Liver (tissue), 10 donors: ENCODE measurements at places on chromosomes 16 and 17.

GRCh38 chr17:73770849-73771229 is 126.6 kb upstream of the SDK2 start:
- no peak for DNase-seq

DNA sequence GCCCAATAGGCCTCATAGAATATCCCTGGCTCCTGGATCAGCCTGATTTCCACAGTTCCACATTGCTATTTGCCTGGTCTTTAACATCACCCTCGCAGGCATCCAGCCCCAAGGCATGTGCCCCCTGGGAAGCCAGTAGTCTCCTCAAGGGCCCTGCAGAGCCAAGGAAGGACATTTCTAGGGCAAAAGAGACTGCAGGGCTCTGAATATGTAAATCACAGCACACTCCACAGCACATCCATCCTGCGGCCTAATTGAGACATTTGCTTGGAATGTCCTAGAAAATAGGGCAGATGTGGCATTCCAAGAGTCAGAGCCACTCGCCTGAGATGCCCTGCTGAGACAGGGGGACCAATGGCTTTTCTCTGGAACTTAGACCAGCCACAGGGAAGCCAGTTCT is 11.4 kb upstream of the C16orf78 start:
- no peak for DNase-seq

GRCh38 chr17:77909816-77910215 is 48.7 kb upstream of the TNRC6C start:
- no peak for DNase-seq

DNA sequence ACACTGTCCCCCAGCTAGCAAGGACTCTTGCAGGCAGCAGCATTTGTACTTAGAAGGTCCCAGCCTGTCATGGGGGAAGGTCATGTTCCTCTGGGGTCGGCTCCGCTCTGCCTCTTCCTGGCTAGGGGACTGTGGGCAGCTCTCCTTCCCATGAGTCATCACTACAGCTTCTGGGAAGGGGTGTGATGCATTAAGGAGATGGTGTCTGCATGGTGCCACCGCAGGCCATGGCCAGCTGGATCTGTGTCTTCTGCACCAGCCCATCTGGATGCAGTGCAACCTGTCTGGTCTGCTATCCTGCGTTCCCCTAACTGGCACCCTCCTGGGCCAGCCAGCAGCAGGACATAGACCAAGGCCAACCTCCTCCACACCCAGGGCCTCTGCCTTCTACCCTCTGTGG is 6.3 kb downstream of the STARD3 start:
- no peak for DNase-seq

DNA sequence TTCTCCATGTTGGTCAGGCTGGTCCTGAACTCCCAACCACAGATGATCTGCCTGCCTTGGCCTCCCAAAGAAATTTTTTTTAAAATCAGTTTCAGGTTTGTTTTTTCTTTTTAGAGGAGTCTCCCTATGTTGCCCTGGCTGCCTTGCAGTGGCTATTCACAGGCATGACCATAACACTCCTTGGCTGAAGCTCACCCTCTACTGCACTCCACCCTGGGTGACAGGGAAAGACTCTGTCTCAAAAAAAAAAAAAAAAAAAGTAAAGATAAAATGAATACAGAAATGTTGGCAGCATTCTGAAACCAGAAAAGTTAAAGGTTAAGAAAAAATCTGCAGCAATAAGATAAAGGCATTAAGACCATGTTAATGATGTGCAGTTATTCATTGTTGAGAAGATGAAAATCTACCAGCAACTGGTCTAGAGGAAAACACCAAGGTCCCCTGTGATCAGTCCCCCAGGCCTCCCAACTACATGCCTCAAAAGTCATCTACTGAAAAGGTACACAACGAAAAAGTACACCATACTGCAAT is 15.1 kb downstream of the YWHAE start:
- no peak for DNase-seq

- DNase-seq: no peak
Observed at GRCh38 chr17:49069585-49070273, 62.8 kb upstream of the B4GALNT2 start.

DNA sequence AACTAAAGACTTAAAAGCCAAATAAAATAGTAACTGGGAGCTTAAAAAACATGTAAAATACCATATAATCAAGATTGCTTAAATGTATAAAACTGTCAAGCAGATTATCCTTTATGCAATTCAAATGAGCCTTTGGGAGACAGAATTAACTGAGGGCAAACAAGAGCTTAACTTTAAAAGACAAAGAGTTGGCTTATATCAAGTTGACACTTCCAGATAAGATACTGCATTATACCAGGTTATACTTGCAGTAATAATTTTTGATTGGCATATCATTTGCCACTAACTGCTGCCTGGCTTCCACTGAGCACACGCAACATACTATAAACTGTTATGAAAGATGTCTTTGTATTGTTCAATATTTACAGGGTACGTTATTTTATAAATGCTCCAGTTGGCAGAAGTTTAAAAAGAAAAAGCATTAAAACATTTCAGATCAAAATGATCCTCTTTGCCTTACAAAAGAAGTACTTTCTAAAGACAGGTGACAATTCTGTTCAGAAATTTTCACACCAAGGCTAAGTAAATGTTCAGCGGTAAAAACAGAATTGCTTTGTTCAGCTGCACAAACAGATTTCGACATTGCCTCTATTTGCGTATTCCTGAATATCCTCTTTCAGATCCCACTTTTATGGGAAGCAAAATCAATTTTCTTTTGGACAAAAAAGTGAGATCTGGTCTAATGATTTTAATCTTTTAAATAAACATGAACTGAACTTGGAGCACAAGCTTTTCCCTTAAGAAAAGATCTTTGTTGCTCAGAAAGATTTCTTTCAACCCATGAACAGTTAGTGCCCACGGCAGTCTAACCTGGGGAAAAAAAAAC is 50.7 kb downstream of the TOX3 start:
- no peak for DNase-seq

DNA sequence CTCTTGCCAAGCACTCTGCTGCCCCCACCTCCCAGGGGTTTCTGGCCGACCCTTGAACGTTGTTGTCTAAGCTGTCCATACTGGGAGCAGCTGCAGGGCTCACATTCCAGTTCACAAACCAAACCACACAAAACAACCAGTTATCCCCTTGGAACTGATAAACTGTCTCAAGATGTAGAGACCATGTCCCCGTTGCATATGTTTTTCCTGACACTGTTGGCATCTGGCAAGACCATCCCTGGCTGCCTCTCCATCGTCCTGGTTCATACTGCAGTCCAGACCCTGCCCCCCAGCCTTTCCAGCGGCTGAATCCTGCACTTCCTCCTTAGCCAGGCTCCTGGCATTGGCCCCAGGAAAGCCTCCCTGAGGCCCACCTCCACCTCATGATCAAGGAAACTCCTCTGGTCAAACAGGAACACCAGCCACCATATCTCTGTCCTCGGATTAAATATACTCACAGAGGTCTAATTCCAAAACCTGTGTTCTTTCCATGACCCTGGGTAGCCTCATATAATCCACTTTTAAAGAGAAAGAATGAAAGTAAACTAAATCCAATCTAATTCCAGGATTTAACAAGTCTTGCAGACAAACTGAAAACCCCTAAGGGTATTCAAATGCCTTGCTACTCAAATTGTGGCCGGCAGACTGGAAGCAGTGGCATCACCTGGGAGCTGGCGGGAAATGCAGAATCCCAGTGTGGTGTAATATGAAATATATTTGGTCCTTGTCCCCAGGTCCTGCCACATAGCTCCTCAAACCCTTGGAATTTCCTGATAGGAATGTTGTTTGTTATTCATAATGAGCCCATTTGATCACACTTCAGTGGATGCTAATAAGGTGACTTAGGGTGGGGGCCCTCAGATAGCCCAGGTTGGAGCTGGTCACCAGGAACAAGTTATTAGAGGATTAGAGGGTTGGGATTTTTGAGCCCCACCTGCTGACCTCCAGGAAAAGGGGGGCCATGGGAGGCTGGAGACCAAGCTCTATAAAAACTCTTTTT is 14.2 kb downstream of the GAS7 start:
- no peak for DNase-seq
